ENCODE measurements at places on chromosomes 5 and 9.

DNA sequence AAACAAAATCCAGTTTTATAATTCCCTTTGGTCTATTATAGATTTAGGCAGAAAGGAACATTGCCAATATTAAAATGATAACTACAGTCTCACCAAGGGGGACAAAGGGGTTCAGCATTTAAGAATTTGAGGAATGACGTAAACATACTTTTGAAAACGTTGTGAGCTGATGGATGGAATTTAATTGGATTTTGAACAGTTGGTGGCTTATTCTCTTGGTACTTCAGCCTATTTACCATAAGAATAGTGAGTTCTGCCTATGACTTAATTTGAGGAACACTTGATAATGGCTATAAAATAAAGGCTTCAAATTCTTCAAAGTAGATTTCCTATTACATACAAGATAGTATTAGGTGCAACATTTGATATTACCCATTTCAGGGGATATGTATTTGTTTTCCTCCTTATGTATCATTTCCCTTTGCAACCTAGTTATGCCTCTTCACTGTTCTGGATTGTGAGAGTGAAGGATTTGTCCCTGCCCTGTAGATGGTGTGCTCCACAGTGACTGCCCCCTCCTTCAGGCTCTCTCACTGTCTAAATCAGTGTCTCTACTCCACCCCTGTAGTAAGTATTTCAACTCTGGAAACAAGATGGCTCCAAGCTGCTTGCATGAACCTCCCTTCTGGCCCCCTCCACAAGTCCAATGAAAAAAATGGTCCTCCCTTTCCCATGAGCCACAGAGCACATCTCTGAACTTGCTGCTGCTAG, 225.6 kb downstream of the ARHGEF28 start:
- DNase-seq = no peak

DNA sequence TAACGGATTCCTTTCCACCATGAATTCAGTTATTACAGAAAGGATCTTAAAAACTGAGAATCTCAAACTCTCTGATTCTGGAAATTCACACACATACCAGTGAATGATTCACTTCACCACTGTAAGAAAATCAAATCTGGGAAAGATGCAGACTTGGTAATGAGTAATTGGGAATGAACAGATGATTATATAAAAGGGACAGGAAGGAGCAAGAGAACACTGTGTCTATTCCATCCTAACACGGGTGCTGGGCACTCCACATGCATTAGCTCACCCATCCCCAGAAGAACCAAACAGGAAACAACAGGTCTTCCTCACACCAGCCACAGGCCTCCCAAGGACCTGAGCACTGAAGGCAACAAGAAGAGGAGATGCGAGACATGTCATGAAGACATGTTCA, 74.8 kb upstream of the ZNF622 start:
- DNase-seq = no peak

DNA sequence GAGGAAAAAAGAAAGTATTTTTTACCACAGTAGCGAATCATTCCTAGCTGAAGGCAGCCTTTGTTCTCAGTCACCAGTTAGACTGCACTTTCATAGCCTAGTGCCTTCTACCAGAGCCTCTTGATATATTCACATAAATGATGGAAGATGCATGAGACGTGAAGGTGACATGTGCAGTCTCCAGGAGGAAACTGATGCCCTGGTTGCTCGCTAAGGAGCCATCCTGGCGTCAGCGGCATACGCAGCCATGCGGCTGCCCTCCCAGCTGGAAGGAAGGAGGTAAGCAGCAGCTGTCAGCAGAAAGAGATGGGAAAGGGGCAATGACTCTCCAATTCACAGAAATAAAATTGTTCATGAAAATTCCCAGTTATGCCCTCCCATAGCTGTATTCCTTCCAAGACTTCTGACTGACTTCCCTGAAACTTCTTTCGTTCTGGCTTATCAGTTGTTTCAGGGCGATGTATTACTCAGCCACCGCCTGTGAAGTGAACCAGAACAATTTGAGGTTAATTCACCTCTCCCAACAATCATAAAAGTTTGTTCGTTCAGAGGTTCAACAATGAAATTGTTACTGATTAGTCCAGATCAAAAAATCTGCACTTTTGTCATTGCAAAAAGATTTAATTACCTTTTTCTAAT, 331.2 kb downstream of the NR2F1-AS1 start:
- DNase-seq = no peak

GRCh38 chr5:80487444-80487828, 464 bp upstream of the FAM151B start:
- no peak for DNase-seq

DNA sequence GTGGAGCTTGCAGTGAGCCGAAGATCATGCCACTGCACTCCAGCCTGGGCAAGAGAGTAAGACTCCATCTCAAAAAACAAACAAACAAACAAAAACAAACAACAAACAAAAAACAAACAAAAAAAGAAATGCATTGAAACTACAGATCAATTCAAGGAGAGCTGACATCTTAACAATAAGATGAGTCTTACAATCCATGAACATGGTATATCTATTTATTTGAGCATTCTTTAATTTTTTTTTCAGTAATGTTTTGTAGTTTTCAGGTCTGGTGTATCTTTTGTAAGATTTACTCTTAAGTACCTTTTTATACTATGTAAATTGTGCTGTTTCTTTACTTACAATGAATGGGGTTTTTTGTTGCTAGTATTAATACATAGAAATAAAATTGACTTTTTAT, 140.1 kb upstream of the DAPK1 start:
- no peak for DNase-seq

DNA sequence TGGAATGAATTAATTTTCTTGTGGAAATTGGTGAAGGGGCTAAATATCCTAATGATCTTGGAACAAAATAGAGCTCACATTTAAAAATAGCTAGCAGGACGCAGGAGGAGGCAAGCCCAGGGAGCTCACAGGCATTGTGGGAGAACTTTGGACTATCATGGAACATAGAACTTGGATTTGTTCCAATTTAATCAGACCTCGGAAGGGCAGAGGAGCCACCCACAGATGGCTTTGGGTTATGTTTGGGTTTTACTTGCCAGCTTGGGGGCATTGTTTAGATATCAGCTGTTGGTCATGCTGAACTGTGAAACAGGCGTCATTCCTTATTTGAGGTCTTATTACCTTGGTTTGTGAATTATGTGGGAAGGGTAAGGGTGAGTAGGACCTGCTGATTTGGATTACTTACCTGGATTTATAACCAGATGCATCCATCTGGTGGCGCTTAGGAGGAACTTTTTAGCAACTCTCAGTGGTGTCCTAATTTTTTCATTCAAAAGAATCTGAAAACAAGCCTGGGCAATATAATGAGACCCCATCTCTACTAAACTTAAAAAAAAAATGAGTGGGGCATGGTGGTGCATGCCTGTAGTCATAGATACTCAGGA, 14.1 kb upstream of the PTGR1 start:
- no peak for DNase-seq

GRCh38 chr9:113807173-113808061, 68.7 kb upstream of the ZNF618 start:
- no peak for DNase-seq

DNA sequence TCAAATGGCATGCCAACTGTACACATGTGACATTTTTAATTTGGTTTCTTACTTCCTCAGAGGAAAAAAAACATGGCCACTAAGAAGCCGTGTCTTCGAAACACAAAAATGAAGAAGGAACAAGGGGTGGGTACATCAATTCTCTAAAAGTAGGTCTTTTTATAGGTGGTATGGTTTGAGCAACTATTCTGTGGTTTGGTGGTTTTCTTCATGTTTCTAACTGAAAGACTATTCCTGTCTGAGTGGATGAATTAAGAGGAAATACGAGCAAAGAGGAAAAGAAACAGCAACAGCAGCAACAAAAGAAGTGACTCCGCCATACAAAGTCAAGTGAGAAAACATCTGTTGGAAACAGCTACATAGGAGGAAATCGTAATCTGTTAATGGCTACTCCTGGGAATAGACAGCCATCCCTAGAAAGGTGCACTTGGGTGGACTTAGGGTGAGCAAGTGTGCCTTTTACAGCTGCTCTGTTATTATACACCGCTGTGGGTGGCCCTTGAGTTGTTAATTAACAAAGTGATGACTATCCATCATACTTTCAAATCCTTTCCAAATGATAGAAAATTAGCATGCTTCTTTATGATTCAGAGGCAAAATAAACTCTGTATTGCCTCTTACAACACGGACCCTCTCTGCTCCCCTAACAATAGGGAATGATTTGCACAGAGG, 575.8 kb downstream of the TLE1 start:
- DNase-seq = peak; percentile 94

- DNase-seq = no peak
Measured at GRCh38 chr5:135553688-135554462, 18.1 kb upstream of the NEUROG1 start.

GRCh38 chr9:18834740-18835361, 198.2 kb downstream of the SAXO1 start:
- DNase-seq = no peak

- DNase-seq = no peak
Measured at GRCh38 chr9:111961009-111961408, 64.4 kb downstream of the UGCG start.

GRCh38 chr5:55254802-55255201, 21.4 kb upstream of the CCNO start:
- no peak for DNase-seq

DNA sequence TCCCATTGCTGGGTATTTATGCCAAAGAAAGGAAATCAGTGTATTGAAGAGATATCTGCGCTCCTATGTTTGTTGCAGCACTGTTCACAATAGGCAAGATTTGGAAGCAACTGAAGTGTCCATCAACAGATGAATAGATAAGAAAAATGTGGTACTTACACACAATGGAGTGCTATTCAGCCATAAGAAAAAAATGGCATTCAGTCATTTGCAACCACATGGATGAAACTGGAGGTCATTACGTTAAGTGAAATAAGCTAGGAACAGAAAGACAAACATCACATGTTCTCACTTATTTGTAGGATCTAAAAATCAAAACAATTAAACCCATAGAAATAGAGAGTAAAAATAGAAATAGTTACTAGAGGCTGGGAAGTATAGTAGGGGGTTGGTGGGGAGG, 1133.1 kb upstream of the ACO1 start:
- DNase-seq = no peak

- no peak for DNase-seq
Measured at GRCh38 chr9:94696545-94696944, 30.0 kb upstream of the AOPEP start.

DNA sequence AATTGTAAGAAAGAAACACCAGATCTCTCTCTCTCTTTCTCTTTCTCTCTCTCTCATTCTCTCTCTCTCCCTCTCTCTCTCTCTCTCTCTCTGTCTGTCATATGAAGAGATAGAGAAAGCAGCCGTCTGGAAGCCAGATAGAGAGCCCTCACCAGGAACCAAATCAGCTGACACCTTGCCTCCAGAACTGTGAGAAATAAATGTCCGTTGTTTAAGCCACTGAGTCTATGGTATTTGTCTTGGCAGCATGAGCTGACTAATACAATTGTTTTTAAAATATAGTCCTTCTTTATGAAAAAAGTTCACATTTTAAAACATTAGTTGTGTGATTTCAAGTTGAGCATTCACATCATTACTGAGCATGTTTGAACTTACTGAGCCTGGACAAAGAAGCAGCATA, 275.6 kb downstream of the CETN3 start:
- DNase-seq = no peak

DNA sequence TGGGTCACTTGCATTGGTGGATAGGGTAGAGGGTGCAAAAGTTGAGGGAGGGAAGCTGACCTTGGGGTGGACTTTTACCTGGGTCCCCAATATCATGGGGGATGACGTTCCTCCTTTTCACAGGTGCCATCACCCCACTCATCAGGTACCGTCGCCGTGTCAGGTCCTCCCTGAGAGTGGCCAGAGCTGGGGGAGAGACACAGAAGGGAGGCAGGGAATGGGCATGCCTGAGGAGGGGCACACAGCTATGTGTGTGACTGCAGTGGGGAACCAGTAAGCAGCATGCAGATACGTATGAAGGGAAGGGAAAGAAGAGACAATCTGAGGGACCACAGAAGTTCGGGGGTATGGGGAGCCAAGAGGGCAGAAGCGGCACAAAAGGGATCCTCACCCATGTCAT, 6.5 kb downstream of the CREB3 start:
- no peak for DNase-seq

GRCh38 chr5:107778647-107779046, 107.9 kb upstream of the EFNA5 start:
- no peak for DNase-seq

DNA sequence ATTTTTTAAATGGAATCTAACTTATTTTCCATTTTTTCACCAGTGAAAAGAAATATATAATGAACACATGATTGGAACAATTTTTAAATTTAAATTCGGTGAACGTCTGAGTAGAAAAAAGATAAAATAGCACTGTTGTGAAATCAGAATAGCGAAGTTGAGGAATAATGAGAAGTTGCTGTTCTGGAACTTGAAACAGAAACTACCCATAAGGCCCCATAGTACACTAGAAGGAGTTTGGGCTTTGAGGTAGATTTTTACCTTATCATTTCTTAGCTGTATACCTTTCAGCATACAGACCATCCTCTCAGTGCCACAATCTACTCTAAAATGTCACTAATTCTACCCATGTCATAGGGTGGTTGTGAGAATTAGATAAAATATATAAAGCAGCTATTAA, 35.1 kb downstream of the TDRD7 start:
- no peak for DNase-seq

DNA sequence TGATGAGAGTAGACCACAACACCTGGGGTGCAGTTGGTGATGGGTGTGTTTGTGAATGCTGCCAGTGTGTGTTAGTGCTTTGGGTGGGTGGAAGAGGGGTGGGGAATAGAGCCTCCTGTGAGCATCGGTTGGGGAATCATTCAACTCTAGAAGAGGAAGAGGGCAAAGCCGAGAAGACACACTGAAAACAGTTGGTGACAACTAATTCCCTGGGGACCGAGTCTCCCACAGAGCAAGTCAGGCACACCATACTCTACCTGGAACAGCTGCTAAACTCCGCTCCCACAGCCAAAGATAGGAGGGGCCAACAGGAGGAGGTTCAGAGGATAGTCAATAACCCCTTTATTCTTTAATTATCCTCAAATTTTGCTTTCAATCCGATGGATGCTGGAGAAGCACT, 1.6 kb upstream of the ARHGEF39 start:
- no peak for DNase-seq

GRCh38 chr5:514101-514485, 10.2 kb downstream of the SLC9A3 start:
- DNase-seq = no peak

GRCh38 chr9:96116275-96117064, 185.5 kb downstream of the HSD17B3 start:
- DNase-seq = no peak

- DNase-seq = no peak
Measured at GRCh38 chr5:34686762-34687268, 30.7 kb downstream of the RAI14 start.
